ENCODE measurements at places on chromosomes 1 and 21.
A peak's percentile ranks its signal among the peaks of the same experiment; 100 is the strongest.

GRCh38 chr1:10514490-10515235, 39.9 kb downstream of the PEX14 start:
- DNase-seq = peak; percentile 50

GRCh38 chr1:9691108-9691445, 39.5 kb downstream of the PIK3CD start:
- peak; percentile 47 for DNase-seq

- no peak for DNase-seq
Measured at GRCh38 chr1:19062258-19063029, 106.0 kb upstream of the IFFO2 start.

- DNase-seq = peak; percentile 90
Measured at GRCh38 chr1:17419626-17420328, 19.7 kb downstream of the RCC2 start.

GRCh38 chr1:10068605-10069294, 36.0 kb downstream of the UBE4B start:
- DNase-seq = no peak
